ENCODE measurements at places on chromosomes 7 and 10.

GRCh38 chr10:48417374-48417773 is 110.9 kb downstream of the MAPK8 start:
- no peak for DNase-seq

GRCh38 chr10:34205452-34205851 is 609.6 kb downstream of the PARD3 start:
- no peak for DNase-seq

- peak; percentile 76 for DNase-seq
Observed at GRCh38 chr7:37247861-37248260, 200.8 kb downstream of the ELMO1 start.

- DNase-seq = no peak
Observed at GRCh38 chr7:7919449-7919945, 49.1 kb upstream of the GLCCI1 start.

DNA sequence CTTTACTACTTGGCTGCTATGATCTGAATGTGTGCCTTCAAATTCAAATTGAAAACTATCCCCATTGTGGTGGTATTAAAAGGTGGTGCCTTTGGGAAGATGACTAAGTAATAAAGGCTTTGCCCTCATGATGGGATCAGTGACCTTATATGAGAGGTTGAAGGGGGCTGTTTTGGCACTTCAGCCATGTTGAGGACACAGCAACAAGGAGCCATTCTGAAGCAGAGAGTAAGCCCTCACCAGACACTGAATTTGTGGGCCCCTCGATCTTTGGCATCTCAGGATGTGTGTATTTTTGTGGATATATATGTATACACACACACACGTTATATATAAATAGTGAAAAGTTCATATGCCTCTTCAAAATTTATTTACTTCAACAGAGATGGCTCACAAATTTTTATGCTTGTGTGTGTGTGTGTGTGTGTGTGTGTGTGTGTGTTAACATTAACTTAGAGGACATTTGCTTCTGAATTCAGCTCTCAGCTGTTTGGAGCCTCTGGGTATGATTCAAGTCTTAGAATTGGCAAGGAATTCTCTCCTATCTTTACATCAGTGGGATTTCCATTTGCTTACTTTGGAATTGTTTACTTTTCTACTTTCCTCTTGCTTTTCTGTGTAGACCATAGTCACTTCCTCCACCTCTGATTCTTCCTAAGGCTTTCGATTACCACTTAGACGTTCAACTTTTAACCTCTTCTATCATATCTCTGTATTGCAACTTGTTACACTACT is 66.6 kb downstream of the MAGI2 start:
- DNase-seq = peak; percentile 59

- no peak for DNase-seq
Observed at GRCh38 chr7:40587419-40587818, 452.6 kb downstream of the SUGCT start.

GRCh38 chr7:137402536-137403352 is 59.2 kb upstream of the PTN start:
- DNase-seq = no peak

DNA sequence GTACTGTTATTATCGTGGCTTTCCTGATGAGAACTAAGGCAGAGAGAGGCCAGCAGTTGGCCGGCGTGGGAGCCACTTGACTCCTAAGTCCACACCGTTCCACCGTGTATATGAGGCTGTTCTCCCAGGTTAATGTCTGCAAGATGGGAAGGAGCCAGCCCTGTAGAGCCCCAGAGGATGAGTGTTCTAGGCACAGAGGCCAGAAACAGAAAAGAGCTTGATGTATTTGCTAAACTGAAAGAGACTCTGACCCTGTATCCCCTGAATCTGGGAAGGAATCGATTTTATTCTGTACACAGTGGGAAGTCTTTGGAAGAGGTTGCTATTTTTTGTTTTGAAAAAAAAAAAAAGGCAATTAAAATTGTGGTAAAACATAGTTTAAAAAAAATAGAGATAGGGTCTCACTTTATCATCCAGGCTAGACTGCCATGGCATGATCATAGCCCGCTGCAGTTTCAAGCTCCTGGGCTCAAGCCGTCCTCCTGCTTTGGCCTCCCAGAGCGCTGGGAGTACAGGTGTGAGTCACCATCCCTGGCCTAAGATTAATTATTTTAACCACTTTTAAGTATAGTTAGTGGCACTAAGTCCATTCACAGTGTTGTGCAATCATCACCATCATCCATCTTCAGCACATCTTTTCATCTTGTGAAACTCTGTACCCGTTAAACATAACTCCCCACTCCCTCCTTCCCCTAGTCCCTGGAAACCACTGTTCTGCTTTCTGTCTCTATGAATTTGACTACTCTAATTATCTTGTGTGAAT is 348.8 kb downstream of the SDK1 start:
- DNase-seq = peak; percentile 24

DNA sequence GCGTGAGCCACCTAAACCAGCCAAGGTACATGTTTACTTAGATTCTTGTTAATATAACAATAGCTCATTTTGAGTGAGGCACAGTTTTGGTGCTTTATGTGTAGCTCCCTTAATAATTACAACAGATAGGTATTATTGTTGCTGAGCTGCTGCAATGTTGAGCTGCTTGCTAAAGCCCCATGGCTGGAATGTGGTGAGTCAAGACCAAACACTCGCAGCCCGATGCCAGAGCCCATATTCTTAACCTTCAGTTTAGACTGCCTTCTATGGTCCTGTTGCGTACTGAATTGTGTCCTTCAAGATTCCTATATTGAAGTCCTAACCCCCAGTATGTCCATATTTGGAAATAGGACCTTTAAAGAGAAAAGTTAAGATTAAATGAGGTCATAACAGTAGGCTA is 407.1 kb downstream of the NEBL start:
- DNase-seq = peak; percentile 35

DNA sequence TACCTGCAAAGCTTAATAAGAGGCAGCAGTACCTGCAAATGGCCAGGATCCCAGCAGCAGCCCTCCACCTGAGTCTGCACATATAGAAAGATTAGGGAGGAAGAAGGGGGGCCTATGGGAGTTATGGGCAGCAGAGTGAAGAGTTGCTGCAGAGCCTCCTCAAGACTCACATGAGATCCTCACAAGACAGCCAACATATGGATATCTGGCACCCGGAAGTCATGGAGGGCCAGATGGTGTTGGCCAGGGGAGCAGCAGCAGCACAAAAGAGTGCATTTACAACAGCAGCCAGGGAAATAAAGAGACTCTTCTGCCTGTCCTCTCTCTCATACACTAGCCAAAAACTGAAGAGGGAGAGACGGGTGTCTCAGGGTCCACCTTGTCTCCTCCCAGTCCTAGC is 4.0 kb upstream of the TAS2R40 start:
- no peak for DNase-seq

DNA sequence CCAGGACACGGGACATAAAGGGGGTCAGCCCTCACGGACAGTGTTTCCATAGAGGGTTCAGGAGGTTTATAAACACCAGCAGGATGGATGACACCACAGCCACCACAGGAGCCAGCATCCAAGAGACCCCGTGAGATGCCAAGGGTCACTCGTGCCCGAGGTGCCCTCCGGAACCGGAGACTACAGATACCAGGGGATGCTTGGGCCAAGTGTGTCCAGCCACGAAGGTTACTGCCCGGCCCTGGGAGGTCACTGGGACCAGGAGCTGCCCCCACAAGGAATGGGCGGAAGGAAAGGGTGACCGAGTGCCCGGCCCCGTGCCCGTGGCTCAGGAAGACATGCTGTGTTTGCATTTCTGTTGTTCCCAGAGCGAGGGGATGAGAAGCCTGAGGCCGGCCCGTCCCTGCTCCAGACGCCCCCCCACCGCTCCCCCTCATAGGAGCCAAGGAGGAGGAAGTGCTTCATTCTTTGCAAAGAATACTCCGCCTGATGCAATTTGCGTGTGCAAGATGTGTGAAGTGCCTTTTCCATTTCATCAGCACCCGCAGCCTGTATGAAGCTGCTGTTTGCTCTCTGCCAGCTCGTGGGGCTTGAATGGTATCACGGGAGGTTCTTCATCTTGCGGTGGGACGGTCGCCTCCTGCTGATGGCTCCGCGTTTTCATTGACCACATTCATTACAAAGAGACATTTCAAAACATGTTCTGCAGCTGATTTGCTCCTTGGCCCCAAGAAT is 176.4 kb downstream of the ELFN1 start:
- no peak for DNase-seq

GRCh38 chr7:19665399-19666008 is 43.3 kb downstream of the POLR1F start:
- DNase-seq = peak; percentile 48

DNA sequence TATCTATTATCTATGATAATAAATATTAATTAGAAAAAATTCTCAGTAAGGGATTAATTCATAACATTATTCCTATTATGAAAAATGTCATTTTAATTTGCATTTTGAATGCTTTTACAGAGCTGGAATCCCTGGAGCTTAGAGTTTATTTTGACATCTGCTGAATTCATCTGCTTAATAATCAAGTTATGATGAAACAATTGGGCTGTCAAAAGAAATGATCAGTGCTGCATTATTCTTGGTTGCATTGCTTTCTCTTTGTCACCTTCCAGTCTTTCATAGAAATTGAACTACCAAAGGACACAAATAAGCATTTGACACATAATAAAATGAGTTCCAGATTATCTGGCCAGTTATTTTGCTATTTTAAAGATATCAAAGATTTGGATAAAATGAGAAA is 40.0 kb upstream of the MACC1 start:
- DNase-seq = no peak

- DNase-seq = peak; percentile 91
Observed at GRCh38 chr10:90911133-90912051, 9.5 kb downstream of the ANKRD1 start.

DNA sequence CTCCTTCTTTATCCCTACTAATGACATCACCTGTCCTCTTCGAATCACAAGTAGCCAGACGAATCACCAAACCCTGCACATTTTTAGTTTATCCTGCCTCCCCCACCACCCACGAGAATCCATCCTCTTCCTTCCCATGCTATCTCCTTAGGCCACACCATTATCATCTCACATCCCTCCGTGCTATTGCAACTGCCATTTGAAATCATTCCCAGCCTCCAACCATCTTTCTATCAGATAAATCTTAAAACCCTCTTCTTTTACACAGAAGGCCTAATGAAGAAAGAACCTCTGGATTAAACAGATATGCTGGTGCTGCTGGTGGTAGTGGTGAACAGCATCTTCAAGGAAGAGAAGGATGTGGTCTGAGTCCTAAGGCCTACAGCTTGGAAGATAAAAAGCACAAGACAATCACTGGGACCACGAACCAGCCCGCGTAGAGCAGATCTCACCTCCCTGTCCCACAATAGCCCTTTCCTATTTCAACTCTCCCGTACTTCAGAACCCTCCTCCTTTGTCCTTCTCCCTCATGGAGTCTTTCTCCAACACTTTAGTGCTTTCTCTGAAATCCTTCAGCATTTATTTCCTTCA is 403.1 kb downstream of the SFMBT2 start:
- no peak for DNase-seq

DNA sequence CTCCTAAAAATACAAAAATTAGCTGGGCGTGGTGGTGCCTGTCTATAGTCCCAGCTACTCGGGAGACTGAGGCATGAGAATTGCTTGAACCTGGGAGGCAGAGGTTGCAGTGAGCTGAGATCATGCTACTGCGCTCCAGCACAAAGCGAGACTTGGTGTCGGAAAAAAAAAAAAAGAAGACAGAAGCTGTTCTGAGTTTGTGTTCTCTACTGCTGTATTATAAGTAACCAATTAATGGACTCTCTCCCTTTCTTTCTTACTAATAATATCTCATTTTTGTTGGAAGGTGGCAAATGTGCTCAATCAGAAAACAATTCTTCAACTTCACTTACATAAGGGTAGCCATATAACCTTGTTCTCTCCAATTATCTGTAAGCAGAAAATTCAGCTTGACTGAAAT is 7.4 kb downstream of the NT5C3A start:
- DNase-seq = no peak

DNA sequence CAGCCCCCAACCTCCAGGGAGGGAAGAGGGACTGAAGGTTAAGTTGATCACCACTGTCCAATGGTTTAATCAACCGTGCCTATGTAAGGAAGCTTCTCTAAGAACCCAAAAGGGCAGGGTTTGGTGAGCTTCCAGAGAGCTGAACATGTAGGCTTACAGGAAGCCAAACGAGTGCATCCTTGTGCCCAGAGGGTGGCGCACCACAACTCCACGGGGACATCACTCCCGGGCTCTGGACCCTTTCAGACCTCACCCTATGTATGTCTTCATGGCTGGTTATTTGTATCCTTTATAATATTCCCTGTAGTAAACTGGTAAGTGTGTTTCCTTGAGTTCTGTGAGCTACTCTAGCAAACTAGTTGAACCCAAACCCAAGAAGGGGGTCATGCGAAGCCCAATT is 11.5 kb upstream of the NFKB2 start:
- DNase-seq = no peak

GRCh38 chr7:32299133-32299702 is 191.0 kb downstream of the LSM5 start:
- DNase-seq = peak; percentile 38

GRCh38 chr10:130018265-130018664 is 54.2 kb upstream of the EBF3 start:
- DNase-seq = no peak

- DNase-seq = peak; percentile 40
Observed at GRCh38 chr7:137097111-137097510, 228.7 kb downstream of the CHRM2 start.

GRCh38 chr7:11775401-11775800 is 56.6 kb downstream of the THSD7A start:
- DNase-seq = no peak

DNA sequence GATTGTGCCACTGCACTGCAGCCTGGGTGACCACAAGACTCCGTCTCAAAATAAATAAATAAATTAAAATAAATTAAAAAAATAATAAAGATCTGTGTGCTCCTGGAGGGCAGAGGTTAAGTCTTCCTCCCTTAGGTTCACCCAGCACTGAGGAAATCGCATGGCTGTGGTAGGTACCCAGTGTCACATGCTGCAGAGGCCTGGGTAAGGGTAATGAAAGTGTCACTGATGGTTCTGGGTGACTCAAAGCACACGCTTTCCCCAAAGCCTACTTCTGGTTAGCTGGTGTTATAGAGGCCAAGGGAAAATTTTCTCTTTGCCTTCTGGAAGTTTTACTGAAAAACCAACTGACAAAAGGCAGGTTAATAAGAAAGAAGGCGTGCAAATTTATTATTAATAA is 88.8 kb upstream of the ITGB1 start:
- DNase-seq = no peak

DNA sequence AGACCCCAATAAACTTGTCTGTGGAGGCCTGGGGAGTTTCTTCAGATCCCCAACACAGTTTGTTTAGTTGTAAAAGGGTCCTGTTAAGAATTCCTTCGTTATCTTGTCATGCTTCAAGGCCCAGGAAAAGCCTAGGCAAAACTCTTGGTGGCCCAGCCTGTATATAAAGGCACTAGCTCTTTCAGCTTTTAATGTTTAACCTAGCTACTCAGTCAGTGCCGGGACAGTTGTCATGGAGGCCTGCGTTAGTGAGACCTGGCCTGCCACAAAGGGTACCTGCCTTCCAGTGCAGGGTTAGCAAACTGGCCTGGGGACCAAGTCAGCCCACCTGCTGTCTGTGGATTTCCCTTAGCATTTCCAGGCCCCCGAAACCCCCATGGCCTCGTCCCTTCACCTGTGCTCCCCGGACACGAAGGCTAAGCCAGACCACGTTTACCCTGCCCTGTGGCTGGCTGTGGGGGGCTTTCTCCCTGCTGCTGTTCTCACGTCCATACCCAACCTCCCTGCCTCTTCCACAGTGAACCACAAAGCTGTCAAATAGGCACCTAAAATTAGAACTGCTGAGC is 96.9 kb upstream of the PPP2R2D start:
- no peak for DNase-seq

Data from astrocyte of the hippocampus (primary cell).